ENCODE measurements at places on chromosomes 11 and 22.

DNA sequence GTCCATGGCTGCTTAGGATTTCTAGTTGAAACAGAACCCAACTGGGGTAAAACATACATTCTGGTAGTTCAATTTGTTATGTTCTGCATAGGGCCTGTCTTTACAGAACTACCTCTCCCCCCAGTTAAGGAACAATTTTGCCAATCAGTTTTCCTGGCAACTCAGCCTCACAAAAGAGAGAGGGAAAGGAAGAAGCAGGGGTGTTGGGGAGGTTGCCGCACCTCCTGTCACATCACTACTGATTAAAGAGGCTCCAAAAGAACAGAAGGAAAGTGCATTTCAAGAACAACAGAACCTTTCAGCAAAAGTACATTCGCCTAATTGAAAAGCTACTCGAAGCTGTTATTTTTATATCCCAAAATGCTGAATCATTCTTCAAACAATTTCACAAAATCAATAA lies 217.6 kb downstream of the CADM1 start:
- no peak for DNase-seq

- no peak for DNase-seq
Measured at GRCh38 chr22:36743011-36743410, 32.9 kb downstream of the IFT27 start.

DNA sequence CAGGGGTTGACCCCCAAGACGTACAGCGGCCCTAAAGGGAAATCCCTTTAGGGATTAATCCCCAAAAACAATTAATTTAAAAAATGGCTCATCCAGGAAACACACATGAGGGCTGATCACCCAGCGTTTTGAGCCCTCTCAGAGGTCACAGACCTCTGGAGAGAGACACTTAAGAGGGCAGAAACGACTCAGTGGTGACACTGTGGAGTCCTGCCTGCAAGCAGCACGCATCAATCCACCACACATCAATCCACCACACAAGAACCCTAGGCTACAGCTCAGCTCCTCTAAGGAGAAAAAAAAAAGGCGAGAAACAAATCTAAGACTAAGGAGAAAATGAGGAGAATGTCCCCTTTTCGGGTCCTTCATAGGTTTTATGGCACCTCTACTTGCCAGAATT lies 12.5 kb upstream of the SELENOH start:
- DNase-seq: no peak

GRCh38 chr11:7563281-7563680 lies 49.5 kb downstream of the PPFIBP2 start:
- DNase-seq: no peak

DNA sequence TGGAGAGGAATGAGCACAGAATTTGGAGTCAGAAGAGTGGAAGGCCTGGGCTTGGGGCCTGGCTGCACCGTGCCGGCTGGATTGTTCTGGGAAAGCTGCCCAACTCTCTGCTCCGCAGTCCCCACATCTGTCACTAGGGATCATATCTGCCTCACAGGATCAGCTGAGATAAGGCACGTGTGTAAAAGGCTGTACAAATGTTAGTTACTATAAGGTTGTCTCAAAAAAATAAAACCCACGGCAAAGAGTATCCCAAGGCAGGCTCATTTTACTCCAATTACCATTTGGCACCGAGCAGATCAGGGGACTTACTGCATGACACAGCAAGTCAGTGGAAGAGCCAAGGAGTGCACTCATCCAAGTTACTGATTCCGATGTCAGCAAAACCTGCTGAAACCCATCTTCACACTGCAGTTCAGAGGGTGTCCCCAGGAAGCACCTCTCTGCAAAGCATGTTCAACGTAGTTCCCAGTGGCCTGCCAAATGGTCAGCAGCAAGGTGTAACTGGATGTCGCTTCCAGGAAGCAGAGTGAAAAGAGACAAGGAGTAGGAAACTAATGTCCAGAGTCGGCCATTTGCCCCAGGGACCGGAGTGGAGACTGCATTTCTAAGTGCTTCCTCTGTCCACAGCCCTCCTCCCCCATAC lies 18.1 kb upstream of the MRTFA start:
- no peak for DNase-seq

GRCh38 chr11:24226606-24227005 lies 270.2 kb upstream of the LUZP2 start:
- DNase-seq: no peak

DNA sequence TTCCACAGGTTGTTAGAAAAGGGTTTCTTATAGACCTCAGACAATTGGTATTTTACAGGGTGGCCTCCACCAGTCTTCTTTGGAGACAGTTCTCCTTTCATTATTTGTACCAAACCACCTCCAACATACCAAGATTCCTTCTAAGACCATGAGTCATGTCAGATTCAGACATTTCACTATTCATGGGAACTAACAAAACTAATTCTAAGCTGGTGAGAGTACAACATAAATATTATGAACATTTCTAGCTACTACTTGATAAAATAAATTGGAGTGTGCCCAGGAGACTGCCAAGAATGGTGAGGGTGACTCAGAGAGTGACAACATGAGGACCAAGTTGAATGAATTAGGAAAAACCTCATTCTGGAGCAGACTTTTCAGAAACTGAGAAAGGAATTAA lies 494.6 kb upstream of the LRRC4C start:
- no peak for DNase-seq

GRCh38 chr22:49088801-49089791 lies 738.6 kb downstream of the BRD1 start:
- no peak for DNase-seq

- DNase-seq: no peak
Measured at GRCh38 chr22:22427542-22428065, 80.9 kb downstream of the ZNF280B start.

- no peak for DNase-seq
Measured at GRCh38 chr11:12636871-12637410, 37.3 kb upstream of the TEAD1 start.

GRCh38 chr11:30016588-30017363 lies at the start of gene KCNA4:
Gene KCNA4, minus strand, starts transcription at chr11:30017030. Its CDS starts 4,352 bp downstream, at chr11:30012678.
- DNase-seq: peak; percentile 9

DNA sequence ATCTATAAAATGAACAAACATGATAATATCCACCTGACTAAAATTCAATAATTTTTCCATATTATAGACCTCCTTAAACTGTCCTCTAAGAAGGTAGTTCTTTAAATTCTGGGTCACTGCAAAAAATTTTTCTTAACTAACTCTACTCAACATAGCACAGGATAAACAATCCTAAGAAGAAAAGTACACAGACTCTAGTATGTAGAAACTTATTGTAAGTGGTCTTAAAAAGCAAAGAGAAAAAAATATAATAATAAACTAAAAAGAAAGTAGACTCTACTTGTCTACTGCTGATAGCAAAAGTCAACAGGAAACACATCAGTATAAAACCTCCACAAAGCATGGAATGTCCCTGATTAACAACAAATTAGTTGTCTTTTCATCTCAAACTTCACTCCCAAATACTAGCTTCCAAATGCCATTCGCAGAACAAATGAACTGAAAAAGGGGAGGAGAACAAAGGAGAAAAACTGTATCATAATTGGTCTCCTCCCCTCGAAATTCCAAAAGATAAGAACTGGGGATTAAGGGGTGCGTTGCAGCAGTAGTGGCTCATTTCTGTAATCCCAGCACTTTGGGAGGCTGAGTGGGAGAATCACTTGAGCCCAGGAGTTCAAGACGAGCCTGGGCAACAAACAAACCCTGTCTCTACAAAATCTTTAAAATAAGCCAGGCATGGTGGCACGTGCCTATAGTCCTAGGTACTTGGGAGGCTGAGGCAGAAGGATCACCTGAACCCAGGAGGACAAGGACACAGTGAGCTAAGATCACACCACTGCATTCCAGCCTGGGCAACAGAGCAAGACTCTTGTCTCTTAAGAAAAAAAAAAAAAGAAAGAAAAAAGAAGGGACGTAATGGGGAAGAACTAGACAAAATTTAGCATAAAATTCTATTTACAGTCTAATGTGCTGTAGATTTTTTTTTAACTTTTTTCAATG lies 6.5 kb downstream of the FCHSD2 start:
- no peak for DNase-seq

GRCh38 chr11:76838678-76839068 lies 22.0 kb upstream of the ACER3 start:
- no peak for DNase-seq

DNA sequence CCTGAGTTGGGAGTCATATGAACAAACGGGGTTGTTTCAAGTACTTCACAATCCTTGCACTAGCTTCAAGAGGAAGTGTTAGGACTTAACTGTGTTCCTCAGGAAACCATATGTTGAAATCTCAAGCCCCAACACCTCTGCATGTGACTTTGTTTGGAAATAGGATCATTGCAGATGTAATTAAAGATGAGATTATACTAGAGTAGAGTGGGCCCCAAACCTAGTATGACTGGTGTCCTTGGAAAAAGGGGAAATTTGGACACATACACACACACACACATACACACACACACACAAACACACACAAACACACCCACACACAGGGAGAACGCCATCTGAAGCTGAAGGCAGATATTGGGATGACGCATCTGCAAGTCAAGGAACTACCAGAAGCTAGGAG lies 6.4 kb upstream of the CEP295 start:
- DNase-seq: no peak

DNA sequence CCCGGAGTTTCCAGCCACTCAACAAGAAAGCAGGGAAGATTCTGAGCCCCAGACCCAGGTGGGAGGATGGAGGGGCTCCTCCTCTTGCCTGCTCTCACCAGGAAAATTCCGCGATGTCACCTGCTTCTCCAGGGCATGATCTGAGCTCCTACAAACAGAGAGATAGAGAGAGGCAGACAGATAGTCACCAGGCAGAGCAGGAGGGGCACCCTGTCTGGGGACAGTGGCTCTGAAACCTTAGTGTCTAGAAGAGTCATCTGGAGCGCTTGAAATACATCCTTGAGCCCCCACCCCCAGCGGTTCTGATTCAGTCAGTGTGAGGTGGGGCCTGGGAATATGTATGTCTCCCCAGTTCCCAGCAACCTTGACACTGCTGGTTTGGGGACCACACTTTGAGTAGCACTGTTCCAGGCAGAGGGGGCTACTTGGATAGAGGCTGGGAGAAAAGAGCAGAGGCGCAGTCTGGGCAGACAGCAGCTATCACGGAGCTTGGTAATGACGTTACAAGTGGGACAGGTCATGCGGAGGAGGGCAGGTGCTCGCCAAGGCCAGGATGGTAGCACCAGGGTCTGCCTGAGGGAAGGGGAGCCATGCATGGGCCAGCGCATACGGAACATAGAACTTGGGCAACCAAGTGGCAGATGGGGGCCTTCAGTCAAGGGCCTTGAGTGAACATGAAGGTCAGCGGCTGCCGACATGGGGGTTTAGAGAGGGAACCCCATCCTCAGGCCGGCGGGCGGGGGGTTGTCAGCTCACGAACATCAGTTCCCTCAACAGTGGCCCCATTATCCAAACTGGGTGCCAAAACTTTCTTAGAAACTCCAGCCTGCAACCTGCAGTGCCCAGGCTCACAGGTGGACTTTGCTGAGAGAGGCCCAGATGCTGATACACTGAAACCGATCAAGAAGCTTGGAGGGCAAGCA lies 60.9 kb upstream of the MYEOV start:
- no peak for DNase-seq

DNA sequence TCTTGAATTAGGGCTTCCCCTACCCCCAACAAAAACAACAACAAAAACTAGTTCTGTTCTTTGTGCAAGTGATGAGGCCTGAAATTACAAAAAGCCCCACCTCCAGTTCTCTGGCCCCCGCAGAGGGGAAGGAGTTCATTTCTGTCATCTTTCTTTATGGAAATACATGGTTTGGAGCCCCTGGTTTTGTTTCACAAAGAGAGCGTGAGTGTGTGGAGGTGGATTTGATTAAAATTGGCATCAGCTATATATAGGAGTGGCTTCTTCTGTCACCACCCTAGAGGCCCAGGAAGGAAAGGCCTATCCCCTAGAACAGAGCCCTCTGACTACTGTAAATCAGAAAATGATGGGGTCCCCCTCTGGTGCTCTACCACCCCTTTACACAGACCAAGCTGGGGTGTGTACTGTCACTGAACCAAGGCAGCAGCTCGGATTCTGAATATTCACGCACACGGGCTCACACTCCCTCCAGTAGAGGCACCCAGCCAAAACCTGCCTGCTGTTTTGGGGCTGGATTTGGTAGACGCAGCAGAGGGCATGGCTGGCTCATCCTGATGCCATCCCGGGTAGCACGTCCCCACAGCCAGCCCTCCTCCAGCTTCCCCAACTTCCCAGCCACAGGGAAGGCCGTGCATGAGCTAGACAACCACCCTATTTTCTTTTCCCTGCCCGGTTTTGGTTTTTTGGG lies 19.4 kb downstream of the RCOR2 start:
- DNase-seq: no peak

DNA sequence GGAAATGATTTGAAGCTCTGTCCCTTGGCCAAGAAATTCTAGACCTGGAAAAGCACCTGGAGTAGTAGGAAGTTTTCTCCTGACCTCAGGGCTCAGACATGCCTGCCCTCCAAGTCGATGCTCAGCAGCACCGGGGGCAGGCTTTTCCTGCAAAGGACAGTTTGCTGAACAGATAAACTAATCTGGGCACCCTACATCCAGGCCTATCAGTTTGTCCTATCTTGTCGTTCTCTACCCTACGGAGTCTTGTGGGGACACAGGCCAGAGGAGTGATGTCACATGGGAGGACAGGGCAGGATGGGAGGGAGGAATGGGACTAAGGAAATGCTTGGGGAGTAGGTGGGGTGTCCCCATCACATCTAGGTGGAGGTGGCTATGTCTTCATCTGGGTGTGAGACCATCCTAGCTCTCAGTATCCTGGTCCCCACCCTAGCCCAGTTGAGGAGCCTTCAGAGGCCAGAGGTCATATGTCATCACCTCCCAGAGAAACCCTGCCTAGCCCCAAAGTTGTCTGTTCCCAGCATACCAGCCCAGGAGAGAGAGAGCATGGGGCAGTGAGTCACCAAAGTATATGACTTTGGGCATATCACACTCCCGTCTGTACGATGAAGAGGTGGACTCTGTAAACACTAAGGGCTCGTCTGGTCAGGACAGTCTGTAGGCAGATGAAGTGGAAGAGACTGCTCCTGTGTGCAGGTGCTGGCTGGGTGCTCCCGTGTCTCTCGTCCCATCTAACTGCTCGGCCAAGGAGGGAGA lies 18.1 kb upstream of the FCHSD2 start:
- no peak for DNase-seq

DNA sequence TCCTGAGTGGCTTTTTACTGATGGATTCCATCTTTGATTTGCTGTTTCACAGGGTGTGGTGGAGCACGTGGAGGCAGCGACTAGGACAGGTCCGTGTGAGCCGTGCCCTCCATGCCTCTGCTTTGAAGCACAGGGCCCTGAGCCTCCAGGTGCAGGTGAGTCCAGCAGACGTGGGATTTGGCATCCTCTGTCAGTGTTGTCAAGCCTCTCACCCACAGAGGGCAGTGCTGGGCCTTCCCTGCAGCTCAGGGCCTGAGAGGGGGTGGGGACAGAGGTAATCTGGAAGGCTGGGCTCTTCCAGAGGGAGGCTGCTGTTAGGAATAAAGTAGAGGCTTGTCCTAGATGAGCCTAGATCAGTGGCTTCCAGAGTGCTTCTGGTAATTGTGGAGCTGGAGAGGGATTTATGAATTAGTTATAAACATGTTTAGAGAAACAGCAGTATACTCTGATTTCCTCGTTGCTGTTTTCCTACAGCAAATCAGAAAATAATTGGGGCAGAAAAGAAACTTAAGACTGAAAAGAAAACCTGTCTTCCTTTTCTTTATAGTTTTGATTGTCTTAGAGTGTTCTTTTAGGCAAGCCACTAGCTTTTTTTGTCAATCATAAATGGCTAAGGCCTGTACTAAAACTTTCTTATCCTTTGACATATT lies 65.0 kb downstream of the SFI1 start:
- DNase-seq: peak; percentile 70

Data from stimulated activated naive CD8-positive, alpha-beta T cell treated with anti-CD3 and anti-CD28 coated beads, Interleukin-15, Interleukin-2, amounts not matched to agents 100 U/mL and 50 U/mL, for 24 hours (primary cell).